ENCODE measurements at places on chromosomes 7 and 10.
A peak's percentile ranks its signal among the peaks of the same experiment; 100 is the strongest.

DNA sequence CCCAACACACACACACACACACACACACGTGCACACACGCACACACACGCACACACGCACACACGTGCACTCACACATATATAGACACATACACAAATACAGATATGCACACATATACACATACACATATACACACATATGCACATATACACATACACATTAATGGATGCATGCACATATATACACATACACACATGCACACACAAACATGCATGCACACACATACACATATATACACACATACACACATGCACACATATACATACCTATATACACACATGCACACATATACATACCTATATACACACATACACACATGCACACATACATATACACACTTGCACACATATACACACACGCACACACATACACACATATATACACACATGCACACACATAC is 312.4 kb upstream of the PFKP start:
- DNase-seq, result no peak

DNA sequence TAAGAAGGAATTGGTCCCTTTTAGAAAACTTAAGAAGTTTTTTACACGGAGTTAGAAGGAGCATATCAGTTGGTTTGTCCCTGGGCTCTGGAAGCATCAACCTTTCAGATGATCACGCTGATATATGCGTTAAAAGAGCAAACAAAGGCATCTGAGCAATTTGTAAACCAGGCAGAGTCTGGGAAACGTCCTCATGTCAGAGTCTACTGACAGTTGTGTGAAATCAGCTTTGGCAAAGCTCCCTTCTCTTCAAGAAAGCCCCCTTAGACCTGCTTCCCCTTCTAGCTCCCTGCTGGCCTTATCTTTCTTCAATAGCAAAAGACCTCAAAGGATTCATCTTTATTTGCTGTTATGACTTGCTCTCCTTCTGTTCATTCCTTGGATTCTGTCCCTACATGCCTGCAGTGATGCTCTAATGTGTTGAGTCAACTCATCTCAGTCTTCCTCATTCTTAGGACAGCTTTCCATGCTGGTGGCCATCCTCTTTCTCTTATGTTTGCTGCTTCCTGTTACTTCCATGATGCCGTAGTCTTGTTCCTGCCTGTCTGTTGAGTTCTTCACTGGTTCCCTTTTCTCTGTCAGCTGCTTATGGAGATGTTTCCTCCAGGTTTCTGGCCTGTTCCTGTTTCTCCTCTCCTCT is 106.5 kb upstream of the BMPER start:
- DNase-seq, result no peak

GRCh38 chr7:25619963-25620799 is 391.9 kb upstream of the NPVF start:
- peak; percentile 35 for DNase-seq

GRCh38 chr10:117217196-117217761 is 20.0 kb downstream of the KCNK18 start:
- no peak for DNase-seq

- no peak for DNase-seq
Measured at GRCh38 chr7:122038134-122038533, 105.9 kb downstream of the AASS start.

DNA sequence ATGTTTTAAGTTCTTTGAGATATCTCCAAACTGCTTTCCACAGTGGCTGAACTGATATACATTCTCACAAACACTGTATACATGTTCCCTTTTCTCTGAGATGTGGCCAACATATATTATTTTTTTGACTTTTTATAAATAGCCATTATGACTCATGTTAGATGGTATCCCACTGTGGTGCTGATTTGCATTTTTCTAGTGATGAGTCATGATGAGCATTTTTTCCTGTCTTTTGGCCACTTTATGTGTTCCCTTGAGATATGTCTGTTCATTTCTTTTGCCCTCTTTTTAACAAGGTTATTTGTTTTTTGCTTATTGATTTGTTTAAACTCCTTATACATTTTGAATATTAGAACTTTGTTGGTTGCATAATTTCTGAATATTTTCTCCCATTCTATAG is 1055.1 kb downstream of the NXPH1 start:
- DNase-seq, result peak; percentile 68

GRCh38 chr7:56009695-56010094 is 41.5 kb downstream of the PSPH start:
- DNase-seq, result no peak
